ENCODE measurements at places on chromosomes 1 and 21. TPM values are rescaled to one million over a fixed set of nuclear protein-coding genes. Genes with fewer than 3 reads are reported as not detected.

Gene CHI3L1
- 1.4 TPM for total RNA-seq

Gene MYOC
- total RNA-seq = not detected

Gene JAK1
- 97.7 TPM for total RNA-seq

Gene IL20
- not detected for total RNA-seq

Gene KRTAP10-2
- not detected for total RNA-seq

Gene RYR2
- total RNA-seq = not detected

Data from myometrial cell (primary cell).